ENCODE measurements at places on chromosomes 6 and 20.

DNA sequence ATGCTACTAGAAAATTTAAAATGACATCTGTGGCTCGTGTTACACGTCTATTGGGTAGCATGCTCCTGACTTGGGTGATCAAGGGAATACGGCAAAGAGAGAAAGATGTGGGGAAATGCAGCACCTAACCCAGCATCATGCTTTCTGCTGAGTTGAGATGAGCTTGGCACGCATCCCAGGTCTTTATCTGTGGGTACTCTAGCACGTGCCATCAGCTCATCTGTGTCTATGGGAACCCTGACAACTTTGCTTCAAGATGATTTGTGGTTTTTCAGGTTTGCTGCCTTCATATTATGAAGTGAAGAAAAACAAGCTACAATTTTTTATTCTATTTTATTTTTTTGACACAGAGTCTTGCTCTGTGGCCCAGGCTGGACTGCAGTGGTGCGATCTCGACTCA lies 21.0 kb downstream of the RNASET2 start:
- peak; percentile 30 for DNase-seq

GRCh38 chr20:48571949-48572847 lies 255.6 kb downstream of the PREX1 start:
- no peak for DNase-seq

DNA sequence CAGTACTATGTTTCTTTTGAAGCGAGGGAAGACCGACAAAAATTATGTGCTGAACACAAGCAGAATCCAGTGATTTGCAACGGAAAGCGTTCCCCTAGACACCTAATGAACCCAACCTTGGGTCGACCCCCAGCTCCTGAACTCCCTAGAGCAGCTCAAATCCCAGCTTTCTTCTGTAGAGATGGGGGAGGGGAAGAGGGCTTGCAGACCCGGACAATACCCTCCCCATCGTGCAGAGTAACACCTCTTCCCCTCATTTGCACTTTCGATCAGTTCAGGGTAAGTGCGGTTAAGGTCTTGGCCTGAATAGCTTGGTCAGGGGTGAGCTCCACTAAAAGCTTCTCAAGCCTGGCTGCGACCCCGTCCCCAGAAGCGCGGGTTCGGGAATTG lies 404 bp downstream of the CEP162 start:
- DNase-seq: no peak

DNA sequence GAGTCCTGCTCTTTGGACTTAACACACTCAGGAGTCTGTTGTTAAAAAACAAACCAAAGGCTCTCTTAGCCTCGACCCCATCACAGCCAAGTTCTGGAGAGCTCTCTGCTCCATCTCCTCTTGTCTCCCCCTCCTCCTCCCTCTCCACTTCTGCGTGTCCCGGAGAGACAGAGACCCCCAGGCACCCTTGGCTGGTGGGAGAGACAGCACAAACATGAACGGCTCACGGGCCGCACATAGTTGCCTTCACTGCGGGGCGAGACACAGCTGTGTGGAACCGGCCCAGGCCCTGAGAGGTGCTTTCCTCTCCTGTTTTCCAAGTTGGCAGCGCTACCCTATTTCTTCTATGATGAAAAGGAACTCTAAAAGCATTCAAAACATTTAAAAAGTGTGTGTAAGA lies 23.3 kb upstream of the MYT1 start:
- DNase-seq: no peak

DNA sequence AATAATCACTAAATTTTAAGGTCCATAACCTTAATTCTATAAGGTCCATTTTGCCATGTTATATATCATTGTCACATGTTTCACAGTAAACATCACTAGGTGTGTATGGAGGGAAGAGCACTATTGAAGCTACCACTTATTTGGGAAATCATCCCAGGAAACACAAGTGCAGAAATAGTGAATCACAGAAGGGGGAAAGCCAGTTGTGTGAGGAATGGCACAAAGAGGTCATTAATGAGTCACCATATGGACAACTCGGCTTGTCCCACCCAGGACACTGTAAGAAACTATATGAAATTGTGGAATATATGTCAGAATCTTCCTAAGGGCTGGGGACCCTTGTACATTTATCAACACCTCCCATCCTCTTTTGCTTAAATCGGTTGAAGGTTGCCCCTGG lies 13.7 kb downstream of the BTN3A1 start:
- DNase-seq: no peak

DNA sequence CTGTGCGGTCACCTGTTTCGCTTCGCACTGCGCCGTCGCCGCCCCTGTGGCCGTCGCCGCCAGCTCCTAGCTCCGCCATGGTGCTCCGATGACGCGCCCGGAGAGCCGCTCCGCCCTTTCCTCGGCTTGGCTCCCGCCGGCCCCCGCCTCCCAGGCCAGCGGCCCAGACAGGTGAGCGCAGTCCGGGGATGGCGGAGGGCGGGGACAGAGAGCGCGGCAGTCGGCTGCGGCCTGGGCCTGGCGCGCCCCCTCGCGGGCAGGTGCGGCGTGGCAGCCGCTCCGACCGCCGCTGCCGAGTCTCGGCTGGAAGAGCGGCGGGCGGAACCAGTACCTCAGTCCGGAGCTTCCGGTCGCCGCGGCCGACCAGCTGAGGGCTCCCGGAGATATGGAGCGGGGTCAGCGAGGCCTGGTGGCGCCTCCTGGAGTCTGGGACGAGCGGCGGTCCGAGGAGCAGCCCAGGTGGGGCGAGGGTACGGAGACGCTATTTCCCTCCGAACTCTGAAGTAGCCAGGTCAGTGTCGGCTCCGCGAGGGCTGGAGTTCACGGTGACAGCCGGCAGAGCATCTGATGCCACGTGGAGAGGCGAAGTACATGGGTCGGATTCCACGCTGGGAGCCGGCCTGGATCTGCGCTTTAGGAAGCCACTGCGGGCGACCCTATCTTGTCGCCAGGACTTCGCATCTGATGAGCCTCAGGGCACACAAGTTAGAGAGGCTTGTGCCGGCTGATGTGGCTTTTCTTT lies at the start of gene MAP7:
Gene MAP7 (minus strand): TSS at position 93 of the 742 bp plus-strand sequence. CDS start 14 bp downstream, at position 79.
- no peak for DNase-seq

DNA sequence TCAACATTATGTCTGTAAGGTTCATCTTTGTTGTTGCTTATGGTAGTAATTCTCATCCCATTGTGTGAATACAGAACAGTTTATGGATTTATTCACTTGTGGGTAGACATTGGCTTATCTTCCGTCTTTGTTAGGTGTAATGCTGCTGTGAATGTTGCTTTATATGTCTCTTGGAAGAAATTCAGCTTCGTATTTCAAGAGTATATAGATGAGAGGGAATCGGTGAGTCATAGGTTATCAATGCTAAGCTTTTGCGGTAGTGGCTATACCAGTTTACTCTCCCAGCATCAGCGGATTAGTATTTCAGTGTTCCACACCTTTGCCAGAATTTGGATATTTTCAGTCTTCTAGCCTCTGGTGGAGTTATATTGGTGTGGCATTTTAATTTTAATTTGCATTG lies 77.8 kb downstream of the ZFAND3 start:
- DNase-seq: no peak

DNA sequence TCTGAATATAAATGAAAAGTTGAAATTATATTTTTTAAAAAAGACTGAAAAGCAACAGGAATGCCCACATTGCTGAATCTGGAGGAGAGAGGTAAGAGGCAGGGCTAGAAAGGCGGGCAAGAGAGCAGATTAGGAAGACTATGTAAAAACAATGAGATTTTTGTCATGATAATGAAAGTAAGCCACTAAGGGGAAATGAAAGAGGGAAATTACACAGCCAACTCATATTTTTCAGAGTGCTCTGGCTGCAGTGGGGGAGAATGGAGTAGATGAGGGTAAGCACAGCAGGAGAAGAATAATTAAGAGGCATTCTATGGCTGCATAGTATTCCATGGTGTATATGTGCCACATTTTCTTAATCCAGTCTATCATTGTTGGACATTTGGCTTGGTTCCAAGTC lies 281.9 kb downstream of the PKHD1 start:
- DNase-seq: no peak

- no peak for DNase-seq
Measured at GRCh38 chr6:11366183-11366933, 133.9 kb upstream of the NEDD9 start.

DNA sequence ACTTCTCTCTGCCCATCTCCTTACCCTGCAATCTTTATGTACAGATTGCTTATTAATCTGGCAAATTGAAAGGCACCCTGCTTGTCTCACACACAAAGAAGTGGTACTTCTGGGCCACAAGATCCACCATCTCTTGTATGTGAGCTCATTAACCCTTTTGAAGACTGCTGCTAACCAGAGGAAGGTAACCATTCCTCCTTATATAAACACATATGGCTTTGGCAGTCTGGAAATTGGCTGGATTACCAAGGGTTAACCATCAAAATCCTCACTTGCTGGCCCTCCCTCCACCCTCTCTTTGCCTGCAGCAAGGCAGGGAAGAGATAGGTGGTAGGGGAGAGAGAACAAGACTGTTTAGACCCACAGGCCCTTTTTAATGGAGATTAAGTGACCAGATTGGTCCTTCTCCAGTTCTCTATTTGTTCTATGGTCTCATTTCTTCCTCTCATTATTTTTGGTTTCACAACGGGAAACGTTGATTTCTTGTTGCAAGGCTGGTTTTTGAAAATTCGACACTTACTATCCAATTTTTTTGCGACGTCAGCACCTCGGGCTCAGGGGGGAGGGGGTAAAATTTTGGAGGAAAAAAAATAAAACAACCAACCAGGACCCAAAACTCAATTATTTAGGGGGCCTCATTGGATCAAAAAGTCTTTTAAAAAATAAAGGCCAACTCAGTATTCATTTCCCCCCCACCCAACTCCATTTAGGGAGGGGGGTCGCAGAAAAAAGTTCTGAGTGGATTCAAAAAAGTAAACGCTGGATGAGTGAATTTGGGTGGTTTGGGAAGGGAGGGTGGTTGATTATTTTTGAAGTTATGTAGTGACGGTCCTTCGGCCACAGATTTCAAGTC lies 859 bp downstream of the PPP1R10 start:
- no peak for DNase-seq

GRCh38 chr6:9100869-9101580 lies 665.7 kb upstream of the SLC35B3 start:
- DNase-seq: no peak

- DNase-seq: no peak
Measured at GRCh38 chr6:167122827-167123657, at the start of gene CCR6. Gene CCR6 (plus strand): TSS chr6:167123096. CDS start chr6:167136135, 13,039 bp downstream.

GRCh38 chr20:9756660-9757059 lies 82.2 kb downstream of the PAK5 start:
- no peak for DNase-seq

GRCh38 chr20:10110151-10110550 lies 75.4 kb downstream of the ANKEF1 start:
- no peak for DNase-seq

- no peak for DNase-seq
Measured at GRCh38 chr6:28751514-28751913, 172.3 kb downstream of the TRIM27 start.

GRCh38 chr6:133623621-133624020 lies 265.3 kb upstream of the TCF21 start:
- no peak for DNase-seq

DNA sequence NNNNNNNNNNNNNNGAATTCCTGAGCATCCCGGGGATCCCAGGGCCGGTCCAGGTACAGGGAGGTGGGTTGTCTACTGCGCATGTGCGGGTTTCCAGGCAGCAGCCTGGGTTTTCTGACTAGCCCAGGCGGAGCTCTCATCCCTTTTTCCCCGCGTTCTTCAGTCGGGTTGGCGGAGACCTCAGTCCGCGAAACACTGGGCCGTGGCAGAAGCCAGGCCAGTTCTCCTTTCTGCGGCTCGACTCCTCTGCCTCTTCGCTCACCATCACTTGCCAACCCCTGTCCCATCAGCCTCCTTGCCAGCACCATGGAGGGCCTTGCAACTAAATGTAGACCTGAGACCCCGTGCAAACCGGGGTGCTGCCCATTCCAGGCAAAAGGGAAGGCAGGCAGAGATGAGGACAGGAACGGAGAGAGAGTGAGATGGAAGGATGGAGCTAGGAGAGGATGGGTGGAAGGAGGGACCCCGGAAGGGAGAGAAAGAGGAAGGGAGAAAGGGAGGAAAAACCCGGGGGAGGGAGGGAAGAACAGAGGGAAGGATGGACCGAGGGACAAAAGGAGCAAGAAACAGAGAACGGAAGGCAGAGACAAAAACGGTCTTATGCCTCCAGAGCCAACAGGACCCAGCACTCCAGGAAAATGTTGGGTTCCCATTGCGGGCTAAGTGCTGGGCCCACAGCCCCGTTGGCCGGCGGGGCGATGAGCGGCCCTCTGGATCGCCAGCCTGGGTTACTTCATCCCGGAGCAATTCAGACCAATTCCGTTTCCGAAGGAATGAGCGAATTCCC lies 445.4 kb upstream of the DEFB115 start:
- no peak for DNase-seq

DNA sequence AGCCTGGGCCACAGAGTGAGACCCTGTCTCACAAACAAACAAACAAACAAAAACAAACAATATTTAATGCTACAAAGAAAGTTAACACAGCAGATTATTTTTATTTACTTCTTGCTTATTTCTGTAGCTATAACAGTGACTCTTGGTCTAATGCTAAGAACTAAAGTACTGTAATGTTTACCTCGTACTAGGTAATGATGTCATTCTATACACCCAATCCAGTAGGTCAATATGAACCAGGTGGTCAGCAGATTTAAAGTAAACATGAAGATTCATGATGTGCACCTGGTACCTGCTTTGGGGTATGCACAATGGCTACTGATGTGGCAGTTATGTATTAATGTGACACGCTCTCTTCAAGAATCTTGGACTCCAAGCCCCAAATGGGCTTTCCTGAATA lies 36.6 kb upstream of the CARMIL1 start:
- DNase-seq: no peak

- no peak for DNase-seq
Measured at GRCh38 chr6:39319621-39320362, 2.7 kb downstream of the KCNK16 start.

GRCh38 chr6:156916130-156916801 lies 139.1 kb downstream of the ARID1B start:
- DNase-seq: no peak

GRCh38 chr6:134420614-134421181 lies 102.8 kb upstream of the SGK1 start:
- no peak for DNase-seq

DNA sequence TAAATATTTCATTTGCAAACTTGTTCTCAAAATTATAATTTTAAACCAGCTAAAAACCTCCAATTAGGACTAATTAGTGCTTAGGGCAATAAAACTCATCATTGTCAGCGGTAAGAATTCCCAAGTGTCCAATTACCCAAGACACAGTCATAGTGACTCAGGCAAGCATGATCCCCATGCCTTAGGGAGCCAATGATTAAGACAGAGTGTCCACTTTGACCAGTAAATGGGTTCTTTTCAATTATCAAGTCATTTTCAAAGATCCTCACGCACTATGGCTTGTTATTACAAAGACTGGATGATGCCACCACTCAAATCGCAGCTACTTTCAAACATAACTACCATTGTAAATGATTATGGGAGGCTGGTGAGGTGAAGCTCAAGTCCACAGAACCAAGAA lies 114.0 kb downstream of the BFSP1 start:
- DNase-seq: no peak

DNA sequence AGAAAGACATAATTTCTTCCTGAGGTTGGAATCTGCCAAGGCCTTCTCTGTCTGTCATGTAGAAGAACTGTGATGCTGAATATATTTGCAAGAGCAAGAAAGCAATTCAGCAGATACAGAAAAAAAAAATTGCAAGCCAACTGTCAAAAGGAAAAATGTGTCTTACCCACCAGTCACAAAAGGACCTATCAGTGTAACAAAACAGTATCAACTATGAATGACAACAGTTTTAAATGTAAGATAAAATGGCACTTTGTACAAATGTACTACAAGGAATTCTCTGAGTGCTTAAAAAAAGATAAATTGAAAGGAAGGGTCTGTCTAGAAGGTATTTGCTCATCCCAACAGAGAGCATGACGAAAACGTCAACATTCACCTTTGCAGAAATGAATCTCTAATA lies 185.3 kb upstream of the TFAP2D start:
- DNase-seq: no peak
